ENCODE measurements at places on chromosomes 7 and 10.
A peak's percentile ranks its signal among the peaks of the same experiment; 100 is the strongest.

GRCh38 chr7:133020496-133020895 is 61.4 kb downstream of the CHCHD3 start:
- no peak for DNase-seq

DNA sequence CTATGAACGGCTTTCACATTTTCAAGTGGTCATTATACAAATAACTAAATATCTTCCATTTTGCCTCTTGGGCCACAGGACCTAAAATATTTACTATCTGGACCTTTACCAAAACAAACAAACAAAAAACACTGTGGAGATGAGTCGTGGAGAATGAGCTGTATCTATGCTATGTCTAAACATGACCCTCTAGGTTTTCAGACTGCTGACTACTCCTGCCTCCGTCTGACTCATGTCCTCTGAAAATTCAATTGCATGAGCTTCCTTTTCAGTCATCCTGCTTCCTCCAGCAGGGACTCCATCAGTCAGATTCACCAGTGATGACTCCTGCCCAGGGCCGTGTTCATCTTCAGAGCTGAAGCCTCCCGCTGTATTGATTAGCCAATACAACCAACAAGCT is 96.8 kb downstream of the COL28A1 start:
- DNase-seq, result no peak

DNA sequence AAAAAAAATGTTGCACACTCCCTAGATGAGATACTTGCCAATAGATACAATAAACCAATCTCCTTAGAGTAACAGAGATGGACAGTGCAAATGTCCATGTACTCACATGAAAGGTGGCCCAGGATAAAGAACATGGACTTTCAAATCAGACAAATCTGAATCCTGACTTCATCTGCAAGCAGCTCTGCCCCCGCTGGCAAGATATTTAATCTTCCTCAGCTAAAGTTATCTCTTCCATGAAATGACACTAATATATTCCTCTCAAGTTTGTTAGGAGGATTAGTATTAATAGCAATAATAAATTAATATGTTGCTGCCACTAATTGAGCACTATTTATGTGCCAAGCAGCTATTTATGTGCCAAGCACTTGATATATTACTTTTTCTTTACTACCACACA is 148.6 kb upstream of the YAE1 start:
- DNase-seq, result no peak

DNA sequence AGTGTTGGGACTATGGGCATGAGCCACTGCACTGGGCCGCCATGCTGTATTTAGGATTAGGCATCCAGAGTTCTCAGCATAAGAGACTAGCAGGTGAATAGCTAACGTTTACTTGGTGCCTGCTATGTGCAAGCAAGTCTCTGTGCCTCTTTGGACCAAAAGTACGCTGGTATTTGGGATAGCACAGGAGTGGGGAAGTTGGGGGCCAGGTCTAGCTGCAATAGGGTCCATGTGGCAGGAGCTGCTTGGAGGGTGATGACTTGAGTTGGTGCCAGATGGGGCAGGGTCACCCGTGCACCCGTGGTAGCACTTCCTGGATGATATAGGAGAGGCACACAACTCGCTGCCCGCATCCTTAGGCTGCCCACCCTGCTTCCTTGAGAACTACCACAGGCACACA is 22.4 kb downstream of the NACAD start:
- DNase-seq, result no peak

GRCh38 chr7:90536449-90536848 is 59.7 kb upstream of the CDK14 start:
- no peak for DNase-seq

- DNase-seq, result no peak
These were observed 32.1 kb downstream of the NRF1 start for GRCh38 chr7:129643550-129644170.

- no peak for DNase-seq
These were observed 21.2 kb upstream of the IGF2BP3 start for GRCh38 chr7:23491502-23491901.

DNA sequence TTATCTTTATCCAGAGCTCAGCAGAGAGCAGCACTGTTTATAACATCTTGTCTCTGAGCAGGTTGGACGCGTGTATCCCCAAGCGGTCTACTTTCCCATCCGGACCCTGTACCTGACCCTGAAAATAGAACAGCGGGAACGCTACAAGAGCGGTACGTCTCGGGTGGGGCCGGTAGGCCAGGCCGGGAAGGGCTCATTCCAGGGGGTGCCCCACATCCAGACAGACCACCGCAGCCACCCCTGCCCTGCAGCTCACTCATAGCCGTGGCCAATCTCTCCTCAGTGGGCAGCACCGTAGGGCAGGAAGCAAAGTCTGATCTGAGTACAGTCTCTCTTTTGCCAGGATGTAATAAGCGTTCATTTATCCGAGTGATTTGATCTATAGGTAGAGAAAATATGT is 113.7 kb downstream of the TRRAP start:
- DNase-seq, result no peak

DNA sequence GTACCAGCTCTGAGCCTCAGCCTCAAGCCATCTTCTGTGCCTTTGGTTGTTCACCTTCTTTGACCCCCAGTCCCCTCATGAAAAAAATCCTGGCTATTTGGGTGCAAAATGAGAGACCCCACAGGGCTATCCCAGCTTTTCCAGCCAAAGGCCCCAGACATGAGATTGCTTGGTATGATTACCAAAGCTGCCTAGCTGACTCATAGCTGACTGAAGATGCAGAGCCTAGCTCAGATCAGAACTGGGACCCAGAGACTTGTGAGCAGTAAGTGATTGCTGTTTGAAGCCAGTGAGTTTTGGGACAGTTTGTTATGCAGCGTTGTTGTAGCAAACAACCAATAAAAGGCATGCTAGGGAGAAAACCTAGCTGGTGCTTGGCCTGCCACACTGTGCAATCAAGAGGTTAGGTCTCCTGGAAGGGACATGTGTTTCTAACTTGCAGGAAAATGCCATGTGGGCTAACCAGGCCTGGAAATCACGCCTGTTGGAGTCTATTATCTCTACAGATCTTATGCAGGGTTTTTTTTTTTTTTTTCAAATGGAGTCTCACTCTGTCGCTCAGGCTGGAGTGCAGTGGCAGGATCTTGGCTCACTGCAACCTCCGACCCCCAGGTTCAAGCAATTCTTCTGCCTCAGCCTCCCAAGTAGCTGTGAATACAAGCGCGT is 48.0 kb upstream of the DAGLB start:
- no peak for DNase-seq

GRCh38 chr7:75986147-75986781 is 8.1 kb downstream of the TMEM120A start:
- DNase-seq, result no peak

DNA sequence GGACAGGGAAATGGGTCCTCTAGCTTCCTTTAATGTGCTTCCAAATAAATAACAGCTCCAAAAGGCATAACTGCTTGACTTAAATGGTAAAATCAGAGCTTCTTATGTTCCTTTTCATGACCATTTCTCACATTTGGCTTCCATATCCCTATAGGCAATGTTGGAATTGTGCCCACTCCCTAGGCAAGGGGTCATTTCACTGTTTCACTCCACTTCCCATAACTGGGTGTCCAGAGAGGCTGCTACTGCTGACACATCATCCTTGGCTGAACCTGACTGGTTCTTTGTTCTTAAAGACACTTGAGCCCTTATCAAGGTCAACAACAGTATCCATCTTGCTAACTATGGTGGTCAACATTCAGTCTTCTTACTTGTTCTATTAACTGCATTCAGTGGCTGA is 37.1 kb downstream of the PRTFDC1 start:
- no peak for DNase-seq

DNA sequence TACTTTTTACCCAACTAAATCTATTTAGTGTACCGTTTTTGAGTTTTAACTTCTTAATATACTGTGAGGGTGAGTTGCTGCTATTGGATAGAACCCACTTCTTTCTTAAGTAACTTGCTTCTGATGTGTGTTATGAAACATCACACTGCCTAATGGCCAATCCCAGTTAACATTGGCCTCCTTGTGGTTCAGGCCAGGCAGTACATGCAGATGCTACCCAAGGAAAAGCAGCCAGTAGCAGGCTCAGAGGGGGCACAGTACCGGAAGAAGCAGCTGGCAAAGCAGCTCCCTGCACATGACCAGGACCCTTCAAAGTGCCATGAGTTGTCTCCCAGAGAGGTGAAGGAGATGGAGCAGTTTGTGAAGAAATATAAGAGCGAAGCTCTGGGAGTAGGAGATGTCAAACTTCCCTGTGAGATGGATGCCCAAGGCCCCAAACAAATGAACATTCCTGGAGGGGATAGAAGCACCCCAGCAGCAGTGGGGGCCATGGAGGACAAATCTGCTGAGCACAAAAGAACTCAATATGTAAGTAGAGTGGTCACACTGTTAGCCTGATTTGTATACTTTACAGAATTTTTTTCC is 39.7 kb downstream of the TES start:
- DNase-seq, result no peak

- no peak for DNase-seq
These were observed 602.3 kb downstream of the SORCS3 start for GRCh38 chr10:105243381-105243780.

- no peak for DNase-seq
These were observed 73.7 kb upstream of the TMEM229A start for GRCh38 chr7:124106575-124106974.

DNA sequence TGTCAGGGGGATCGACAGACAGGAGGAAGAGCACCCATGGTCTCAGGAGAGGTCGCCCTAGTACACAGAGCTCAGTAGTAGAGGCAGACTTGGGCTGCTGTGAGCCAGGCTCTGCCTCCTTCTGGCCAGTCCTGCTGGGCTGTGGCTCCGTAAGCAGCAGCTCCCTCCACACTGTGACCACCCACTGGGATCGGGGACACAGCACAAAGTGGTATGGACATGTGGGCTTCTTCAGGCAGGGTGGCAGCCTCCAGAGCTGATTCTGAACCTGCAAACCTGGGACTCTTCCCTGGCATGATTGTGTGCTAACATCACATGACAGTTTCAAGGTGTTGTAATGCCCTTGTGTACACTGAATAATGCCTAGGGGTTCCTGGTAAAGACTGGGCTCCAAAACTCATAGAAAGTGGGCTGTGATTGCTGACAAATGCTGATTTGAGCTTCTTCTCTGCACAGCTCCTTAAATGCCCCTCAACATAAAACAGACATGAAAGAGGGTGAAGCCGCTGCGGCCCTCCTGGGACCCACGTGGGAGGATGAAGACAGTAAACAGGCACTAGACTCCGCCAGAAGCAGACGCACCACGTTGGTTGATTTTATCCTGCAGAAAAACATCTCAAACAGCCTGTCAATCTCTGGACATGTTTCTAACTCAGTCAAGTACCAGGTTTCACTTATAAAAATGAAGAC is 76.7 kb downstream of the GPR26 start:
- no peak for DNase-seq

- DNase-seq, result no peak
These were observed 123.1 kb upstream of the RHEB start for GRCh38 chr7:151642746-151643145.

DNA sequence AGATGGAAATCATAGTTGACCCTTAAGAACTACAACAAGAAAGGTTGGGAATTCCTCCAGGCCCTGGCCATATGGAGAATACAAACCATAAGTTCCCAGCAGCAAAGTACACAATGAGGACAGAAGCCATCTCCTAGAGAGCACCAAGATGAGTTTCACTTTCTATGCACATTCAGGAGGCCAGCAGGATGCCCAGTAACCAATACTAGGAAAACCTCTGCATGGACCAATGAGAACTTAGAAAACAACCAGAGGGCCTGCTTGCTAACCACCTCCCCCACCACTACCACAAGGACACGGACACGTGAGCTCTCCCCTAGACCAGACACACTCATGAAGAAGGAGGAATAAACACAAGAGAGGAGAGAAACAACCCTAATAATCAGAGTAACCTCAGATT is 56.3 kb downstream of the IFIT5 start:
- no peak for DNase-seq

DNA sequence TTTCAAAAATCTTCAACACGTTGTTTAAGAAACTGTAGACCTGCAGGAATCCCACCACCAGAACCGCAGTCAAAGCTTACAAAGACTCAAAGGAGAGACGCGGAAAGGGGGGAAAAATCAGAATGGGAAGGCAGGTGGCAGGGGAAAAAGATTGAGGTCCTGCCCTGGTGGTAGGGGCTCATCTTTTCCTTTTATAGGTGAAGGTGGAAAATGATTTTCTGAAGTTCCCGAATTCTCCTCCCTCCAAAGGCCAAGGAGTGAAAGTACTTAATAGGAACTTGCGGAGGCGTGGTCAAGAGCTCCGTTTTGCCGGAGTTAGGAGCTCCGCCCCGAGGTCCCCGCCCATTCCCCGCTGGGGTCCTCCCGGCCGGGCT is 724 bp downstream of the BBIP1 start:
- no peak for DNase-seq

DNA sequence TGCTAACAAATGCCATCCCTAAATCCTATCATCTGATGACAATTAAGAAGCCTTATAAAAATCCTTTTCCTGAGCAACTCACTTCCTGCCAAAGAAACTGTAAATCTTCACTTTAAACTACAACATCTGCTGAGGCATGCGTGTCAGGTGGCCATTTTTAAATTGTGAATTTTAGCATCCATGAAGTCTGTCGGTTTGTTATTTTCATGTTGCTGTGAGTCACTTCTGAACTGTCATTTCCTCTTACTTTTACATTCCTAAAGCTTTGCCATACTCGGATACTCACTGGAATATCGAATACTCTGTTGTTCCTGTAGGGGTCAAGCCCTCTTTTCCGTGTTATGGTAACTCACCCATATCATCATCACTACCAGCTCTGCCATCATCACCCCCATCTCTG is 34.3 kb upstream of the TMEM26 start:
- DNase-seq, result no peak

DNA sequence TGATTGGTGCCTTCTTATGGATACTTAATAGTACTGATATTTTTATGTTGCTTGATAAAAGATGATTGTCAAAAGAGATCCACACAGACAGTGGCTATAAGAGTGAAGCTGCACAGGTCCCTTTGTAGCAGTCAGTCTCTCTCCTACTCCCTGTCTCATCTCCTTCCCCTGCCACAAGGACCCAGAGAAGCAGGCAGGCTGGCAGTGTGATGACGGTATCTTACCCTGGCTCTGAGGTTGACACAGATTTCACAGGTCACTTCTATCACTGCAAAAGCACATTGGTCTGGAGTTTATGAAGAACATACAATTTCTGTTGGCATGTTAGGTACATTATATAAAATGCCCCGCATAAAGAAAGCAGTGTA is 64.4 kb upstream of the AHR start:
- peak; percentile 6 for DNase-seq

DNA sequence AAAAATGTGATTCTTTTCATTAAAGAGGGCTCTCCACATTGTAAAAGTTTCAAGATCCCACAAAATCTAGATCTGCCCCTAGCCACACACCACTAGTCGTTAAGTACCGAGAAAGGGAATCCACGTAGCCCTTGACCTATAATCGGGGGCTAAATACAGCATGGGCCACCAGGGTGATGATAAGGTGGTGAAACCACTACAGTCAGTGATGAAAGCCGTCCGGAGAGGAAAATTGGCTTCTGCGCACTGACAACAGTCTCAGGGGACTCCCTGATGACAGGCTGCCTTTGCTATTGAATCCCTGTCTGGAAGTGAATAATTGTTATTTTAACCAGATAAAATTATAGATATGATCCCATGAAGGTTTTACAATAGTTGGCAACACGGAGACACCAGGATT is 4.6 kb downstream of the TECTB start:
- DNase-seq, result no peak

- DNase-seq, result no peak
These were observed 42.3 kb downstream of the PPP1R17 start for GRCh38 chr7:31729195-31729804.

GRCh38 chr10:124944982-124945381 is 3.1 kb downstream of the ZRANB1 start:
- no peak for DNase-seq
